ENCODE measurements at places on chromosomes 4 and X.

DNA sequence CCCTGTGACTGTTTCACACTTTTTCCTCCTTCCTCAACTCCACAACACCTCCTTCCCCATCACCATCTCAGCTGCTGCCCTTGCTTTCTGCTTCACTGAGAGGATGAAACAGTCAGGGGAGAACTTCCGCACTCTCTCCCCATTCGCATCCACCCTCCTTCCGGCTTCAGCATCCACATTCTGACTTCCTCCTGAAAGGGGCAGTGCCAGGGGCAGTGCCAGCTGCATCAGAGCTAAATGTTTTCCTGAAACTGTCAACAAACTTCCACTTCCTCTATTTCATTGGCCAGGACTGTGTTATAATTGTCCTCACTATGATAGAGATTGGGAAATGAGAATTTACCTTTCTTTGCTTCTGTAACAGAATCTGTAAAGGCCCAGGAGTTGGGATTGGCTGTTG, 18.2 kb upstream of the RASL11B start:
- no peak for DNase-seq

- DNase-seq = no peak
Measured at GRCh38 chr4:47674144-47674543, 163.7 kb downstream of the CORIN start.

DNA sequence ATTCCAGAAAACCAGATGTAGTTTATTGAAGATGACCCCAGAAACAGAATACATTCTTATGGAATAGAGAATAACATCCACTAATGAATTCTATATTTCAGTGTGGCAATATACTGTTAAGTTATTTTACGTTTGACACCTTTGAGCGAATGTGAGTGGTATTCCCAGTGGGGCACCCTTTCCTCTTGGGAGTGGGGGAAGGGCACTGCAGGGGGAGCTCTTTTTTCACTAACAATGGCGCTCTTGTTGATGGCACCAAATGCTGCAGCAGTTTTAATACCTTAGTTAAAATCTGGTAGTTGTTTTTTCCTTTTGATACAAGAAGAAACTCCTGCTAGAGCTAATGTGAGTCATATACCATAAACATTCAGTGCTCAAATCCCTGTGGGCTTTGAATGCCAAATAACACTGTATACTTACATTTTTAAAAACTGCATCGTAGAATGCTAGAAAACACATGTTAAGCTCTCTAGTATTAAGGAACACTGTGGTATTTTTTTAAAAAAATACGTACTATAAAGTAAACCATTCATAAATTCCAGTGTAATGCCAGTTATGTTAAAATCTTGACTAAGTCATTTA, 178.5 kb downstream of the DCHS2 start:
- no peak for DNase-seq

GRCh38 chrX:16528620-16529019, 121.3 kb upstream of the S100G start:
- no peak for DNase-seq

DNA sequence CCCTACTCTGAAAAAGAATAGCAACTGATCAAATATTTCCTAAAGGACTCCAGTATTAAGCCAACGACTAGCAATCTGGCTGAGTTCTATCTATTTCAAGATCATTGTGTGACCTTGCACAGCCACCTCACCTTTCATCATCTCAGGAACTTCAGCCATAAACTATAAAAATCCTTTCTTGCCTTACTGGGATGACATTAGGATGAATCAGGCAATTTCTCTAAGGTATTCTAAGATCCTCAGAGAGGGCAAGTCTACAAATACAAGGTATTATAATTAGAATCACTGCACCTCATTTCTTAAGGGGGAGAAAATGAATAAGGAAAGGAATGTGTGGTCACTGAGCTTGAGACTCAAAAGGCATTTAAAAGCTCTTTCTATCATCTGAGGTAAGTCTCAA, 152.6 kb downstream of the GRIA3 start:
- DNase-seq = no peak

DNA sequence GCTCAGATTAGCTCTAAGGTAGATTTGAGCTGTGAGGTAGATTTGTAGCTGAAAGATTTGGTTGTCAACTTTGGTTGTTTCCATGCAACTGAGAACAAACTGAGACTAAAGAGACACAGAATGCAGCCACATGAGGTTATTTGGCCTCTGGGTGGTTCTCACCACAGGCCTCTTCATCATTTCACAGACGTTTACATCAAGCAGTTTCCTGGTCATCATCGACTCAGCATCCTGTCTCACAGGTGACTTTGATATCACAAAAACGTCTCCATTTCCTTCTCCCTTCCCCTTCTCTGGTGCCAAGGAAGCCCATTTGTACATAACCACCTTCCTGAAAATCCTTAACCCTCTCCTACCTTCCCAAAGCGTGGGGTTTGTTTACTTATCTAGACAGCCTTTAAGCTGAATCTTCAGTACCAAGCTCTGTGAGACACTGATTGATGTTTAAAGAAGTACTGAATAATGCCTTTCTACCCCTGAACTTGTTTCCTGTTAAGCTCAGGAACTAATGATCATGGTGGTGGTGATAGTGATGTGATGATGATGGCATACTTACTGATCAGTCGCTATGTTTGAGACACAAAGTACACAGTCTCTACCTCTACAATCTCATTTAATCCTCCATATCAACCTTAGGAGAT, 81.9 kb downstream of the FAM114A1 start:
- no peak for DNase-seq

- DNase-seq = no peak
Measured at GRCh38 chr4:13555325-13555724, 11.0 kb upstream of the NKX3-2 start.

DNA sequence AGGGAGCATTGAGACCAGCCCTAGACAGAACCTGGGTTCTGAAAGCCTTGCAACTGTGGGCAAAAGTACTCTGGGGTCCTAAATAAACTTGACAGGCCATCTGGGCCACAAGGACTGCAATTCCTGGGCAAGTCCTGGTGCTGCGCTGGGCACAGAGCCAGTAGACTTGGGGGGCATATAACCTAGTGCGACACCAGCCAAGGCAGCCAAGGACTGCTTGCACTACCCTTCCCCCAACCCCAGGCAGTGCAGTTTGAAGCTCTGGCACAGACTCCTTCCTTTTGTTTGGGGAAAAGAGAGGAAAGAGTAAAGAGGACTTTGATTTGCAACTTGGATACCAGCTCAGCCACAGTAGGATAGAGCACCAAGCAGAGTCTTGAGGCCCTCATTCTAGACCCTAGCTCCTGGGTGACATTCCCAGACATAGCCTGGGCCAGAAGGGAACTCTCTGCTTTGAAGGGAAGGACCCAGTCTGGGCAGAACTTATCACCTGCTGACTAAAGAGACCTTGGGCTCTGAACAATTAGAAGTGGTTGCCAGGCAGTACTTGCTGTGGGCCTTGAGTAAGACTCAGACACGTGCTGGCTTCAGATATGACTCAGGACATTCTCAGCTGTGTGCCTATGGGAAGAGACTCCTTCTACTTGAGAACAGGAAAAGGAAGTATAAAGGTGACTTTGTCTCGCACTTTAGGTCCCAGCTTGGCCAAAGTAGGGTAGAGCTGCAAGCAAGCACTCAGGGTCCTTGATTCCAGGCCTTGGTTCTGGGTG, 522.8 kb downstream of the GLUD2 start:
- DNase-seq = no peak

- DNase-seq = no peak
Measured at GRCh38 chrX:37846141-37846540, 1.2 kb downstream of the DYNLT3 start.

- DNase-seq = no peak
Measured at GRCh38 chr4:2096073-2096609, 37.0 kb downstream of the NAT8L start.

DNA sequence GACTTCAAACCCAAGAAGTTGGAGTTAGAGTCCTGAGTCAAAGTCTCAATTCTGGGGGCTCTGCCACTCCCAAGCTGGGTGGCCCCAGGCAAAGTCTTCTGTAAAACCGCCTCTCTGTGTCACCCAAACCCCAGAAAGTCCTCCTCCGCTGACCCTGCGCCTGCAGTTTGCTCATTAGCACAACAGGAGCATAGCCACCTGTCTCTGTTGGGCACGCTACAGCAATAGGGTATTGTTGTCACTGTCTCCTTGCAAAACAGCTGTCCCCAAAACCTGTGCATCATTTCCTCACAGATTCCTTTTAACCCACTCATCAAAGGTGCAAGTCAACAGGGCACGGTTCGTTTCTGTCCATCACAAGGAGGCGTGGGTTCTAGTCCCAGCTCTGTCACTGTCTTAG, 8.0 kb upstream of the DGAT2L6 start:
- no peak for DNase-seq

DNA sequence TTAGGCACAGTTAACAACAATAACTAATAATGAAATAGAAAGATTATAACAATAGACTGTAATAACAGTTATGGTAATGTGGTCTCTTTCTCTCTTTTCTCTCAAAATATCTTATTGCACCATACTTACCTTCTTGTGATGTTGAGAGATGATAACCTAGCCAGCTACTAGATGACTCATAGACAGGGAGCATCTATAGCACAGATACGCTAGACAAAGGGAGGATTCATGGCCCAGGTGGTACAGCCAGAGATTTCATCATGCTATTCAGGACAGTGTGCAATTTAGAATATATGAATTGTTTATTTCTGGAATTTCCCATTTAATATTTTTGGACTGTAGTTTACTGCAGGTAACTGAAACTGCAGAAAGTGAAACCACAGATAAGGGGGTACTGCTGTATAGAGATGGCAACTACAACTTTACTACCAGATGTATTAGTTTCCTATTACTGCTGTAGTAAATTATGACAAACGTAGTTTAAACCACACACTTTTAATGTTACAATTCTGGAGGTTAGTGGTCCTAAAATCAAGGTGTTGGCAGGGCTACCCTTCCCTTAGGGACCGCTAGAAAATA, 41.8 kb upstream of the MAGED1 start:
- DNase-seq = no peak

DNA sequence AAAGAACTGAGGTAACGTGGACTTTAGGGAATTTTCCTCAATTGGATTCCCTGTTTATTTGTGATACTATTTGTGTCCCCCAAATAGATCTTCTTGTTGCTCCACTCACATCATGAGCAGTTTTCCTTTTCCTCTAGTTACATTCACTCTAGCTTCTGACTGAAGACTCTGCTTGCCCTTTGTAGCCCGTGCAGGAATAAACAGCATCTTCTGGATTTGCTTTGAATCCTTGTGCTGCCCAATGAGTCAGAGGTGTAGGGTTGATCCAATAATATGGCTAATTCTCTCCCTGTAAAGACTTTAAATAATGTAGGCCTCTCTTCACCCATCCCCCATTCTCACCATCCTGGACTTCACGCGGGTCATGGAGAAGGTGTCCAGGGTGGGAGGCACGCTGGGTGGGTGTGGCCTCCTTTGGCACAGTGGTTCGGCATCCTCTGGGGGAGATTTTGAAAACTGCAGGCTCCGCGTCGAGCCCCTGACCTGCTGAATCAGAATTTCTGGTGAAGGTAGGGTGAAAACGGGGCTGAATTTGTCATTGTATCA, 9.0 kb downstream of the HAND2 start:
- no peak for DNase-seq

- no peak for DNase-seq
Measured at GRCh38 chrX:149453030-149453429, 52.1 kb downstream of the IDS start.

DNA sequence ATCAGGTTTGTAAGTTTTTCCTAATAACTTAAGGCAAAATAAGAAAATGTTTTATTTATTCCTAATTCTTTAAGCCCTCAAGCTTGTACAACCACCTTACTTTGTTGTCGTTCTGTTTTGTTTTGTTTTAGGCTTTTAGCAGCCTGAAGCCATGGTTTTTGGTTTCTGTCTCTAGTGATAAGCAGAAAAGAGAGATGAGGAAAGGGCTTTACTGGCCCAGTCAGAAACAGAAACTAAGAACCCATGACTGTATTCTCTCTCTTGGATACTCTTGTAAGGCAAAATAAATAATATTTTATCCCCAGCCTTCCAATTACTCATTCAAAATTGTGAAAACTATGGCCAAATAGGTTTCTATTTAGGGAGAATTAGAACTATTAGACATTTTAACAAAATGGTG, 29.4 kb downstream of the TBC1D19 start:
- no peak for DNase-seq

- DNase-seq = no peak
Measured at GRCh38 chr4:183855323-183856190, 49.5 kb upstream of the STOX2 start.

- DNase-seq = no peak
Measured at GRCh38 chrX:8083286-8083685, 87.8 kb downstream of the VCX2 start.

- DNase-seq = no peak
Measured at GRCh38 chrX:43656005-43656494, at the start of gene MAOA. TSS of gene MAOA (plus strand) at chrX:43656299. CDS start at chrX:43656342, 43 bp downstream.

DNA sequence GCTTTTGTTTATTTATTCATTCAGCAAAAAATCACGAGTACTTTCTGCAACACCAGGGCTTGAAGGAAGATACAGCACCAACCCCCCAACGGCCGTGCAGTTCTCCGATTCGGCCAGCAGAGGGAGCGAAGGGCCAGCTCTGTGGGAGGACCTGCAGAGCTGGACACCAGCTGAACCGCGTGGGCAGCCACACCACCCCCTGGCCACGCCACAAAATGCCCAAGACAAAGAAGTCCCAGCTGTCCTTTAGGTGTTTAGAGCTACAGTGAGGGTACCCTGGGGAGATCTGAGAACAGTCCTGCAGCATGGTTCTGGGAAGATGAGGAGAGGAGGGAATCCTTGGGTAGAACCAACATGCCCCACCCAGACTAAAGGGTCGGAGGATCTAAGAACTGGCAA, 83.1 kb downstream of the RELL1 start:
- peak; percentile 24 for DNase-seq

GRCh38 chr4:113607998-113608397, 153.5 kb downstream of the CAMK2D start:
- DNase-seq = no peak

DNA sequence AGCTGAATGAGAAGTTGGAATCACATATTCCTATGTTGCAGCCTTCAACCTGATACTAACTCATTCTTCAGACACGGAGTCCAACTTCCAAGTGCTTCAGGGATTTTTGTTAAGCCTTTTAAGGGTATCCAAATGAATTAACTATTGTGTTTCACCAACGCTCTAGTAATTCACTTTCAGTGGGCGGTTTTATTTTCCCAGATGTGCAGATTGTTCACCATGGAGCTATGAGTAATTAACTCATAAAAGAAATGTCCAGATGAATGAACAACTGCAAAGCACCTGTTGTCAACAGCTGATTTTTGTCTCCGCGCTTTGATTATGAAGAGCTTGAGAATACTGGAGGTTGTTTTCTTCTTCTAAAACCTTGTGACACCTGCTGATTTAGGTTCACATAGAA, 187.6 kb downstream of the CBR4 start:
- no peak for DNase-seq

DNA sequence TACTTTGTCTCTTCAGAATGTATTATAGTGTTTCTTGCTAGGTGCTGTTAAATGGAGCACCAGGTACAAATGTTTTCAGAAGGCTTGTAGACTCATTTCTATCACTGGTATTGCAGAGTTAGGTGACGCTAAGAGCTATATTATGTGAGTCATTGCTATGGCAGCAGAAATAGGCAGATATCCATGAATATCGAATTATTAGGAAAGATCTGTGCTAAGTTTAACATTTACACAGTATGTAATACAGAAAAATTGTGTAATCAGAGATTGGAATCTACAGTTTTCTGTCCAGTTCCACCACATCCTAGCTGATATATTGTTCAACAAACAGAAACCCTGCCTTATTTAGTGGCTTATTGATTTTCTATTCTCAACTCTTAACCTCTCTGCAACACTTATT, 1025.5 kb downstream of the STIM2 start:
- DNase-seq = no peak
